ENCODE measurements at places on chromosomes 6 and 20.

GRCh38 chr6:106613590-106613989, 15.7 kb downstream of the RTN4IP1 start:
- DNase-seq: no peak
- no peaks in the 10 kb centered on the region for H3K4me1 ChIP-seq
- no peaks in the 10 kb centered on the region for H3K27me3 ChIP-seq
- H3K27ac ChIP-seq: no peak overlapping the region

GRCh38 chr20:24772667-24773066, 176.4 kb upstream of the CST7 start:
- no peaks in the 10 kb centered on the region for H3K4me1 ChIP-seq
- no peaks in the 10 kb centered on the region for H3K27me3 ChIP-seq
- H3K4me3 ChIP-seq: no peak overlapping the region
- no peak overlapping the region for H3K27ac ChIP-seq
- no peak for DNase-seq

DNA sequence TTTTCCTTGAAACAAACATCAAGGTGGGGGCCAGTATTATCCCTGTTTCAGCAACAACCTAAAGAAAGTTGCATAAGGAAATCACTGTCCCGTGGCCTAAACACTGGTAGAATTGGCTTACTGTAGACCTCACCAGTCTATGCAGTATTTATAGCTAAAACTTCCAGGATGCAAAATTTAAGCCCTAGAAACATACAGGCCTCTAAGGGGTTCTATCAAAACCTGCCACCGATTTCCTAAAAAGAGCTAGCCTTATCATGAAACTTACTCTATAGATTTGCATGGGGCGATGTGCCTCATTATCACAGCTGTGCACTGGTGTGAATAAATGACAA, 84.3 kb upstream of the FOXQ1 start:
- H3K27me3 ChIP-seq: no peaks in the 10 kb centered on the region
- H3K36me3 ChIP-seq: no peaks in the 10 kb centered on the region
- no peak overlapping the region for H3K4me3 ChIP-seq
- no peak for DNase-seq
- no peaks in the 10 kb centered on the region for H3K4me1 ChIP-seq
- no peak overlapping the region for H3K27ac ChIP-seq

- peaks cover 5% of the 10 kb centered on the region for H3K4me1 ChIP-seq
- H3K36me3 ChIP-seq: no peaks in the 10 kb centered on the region
- no peak overlapping the region for H3K27ac ChIP-seq
- H3K4me3 ChIP-seq: no peak overlapping the region
Observed at GRCh38 chr6:45192556-45192955, 135.6 kb upstream of the RUNX2 start.

GRCh38 chr6:124699038-124699437, 263.2 kb upstream of the RNF217 start:
- no peaks in the 10 kb centered on the region for H3K27me3 ChIP-seq
- no peaks in the 10 kb centered on the region for H3K36me3 ChIP-seq
- no peak overlapping the region for H3K27ac ChIP-seq

GRCh38 chr6:144588697-144589325, 303.7 kb downstream of the UTRN start:
- H3K27me3 ChIP-seq: no peaks in the 10 kb centered on the region
- H3K27ac ChIP-seq: no peak overlapping the region
- no peak for DNase-seq
- no peak overlapping the region for H3K4me3 ChIP-seq

DNA sequence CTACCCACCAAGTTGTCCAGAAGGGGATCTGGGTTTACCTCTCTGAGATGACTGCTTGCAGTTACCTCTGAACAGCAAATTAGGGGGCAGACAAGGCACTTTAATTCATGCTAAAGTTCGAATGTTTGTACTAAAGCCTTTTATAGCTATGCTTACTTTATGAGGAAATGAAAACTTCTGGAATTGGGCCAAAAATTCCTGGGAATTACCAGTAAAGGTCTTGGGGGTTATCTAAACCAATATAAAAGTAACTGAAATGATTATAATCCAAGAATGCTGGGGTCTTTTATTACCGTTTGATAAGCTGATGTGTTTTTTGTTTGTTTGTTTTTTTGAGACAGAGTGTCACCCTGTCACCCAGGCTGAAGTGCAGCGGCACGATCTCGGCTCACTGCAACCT, 7.9 kb upstream of the LZTS3 start:
- no peak overlapping the region for H3K27ac ChIP-seq
- no peak overlapping the region for H3K4me3 ChIP-seq
- H3K36me3 ChIP-seq: peaks cover 3% of the 10 kb centered on the region
- no peaks in the 10 kb centered on the region for H3K4me1 ChIP-seq
- H3K27me3 ChIP-seq: no peaks in the 10 kb centered on the region
- no peak for DNase-seq

DNA sequence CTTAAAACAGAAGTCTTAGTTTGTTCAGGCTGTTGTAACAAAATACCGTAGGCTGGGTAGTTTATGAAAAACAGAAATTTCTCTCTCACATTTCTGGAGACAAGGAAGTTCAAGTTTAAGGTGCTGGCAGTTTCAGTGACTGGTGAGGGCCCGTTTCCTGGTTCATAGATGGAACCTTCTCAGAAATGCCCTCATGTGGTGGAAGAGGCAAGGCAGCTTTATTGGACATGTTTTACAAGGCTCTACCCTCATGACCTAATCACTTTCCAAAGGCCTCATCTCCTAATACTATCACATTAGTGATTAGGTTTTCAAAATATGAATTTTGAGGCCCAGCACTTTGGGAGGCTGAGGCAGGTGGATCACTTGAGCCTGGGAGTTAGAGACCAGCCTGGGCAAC, 2.4 kb downstream of the HEBP2 start:
- H3K4me1 ChIP-seq: no peaks in the 10 kb centered on the region
- H3K4me3 ChIP-seq: no peak overlapping the region
- H3K27ac ChIP-seq: no peak overlapping the region
- H3K27me3 ChIP-seq: no peaks in the 10 kb centered on the region
- DNase-seq: no peak
- peaks cover 31% of the 10 kb centered on the region for H3K36me3 ChIP-seq

DNA sequence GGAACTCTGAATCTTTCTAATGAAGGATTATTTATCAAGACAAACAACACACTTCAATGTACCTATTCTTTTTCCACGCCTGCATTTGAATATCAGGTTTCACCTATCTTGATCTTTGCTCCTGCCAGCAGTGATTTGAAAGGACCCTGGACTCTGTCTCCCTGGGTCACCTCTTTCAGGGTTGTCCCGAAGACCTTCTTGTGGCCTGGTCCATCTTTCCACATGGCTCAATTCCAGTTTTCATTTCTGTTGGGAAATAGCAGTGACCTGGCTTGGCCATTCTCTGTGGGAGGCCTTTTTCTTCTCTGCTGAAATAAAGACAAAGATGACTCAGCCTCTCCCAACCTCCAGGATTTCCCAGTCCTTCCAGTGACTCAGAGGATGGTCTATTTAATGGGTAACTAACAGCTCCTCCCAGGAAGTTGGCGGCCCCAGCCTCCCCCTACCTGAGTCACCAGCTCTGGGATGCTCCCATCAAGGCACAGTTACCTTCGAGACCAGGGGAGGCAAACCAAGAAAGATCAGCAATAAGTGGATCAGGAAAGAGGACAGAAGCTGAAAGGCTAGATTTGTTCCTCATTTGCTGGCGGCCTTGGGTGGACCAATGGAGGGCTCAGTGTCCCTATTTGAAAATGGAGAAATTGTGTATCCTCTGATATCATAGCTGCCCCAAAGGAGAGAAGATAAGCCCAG, 120.2 kb upstream of the RNF24 start:
- peak; percentile 43 for DNase-seq
- H3K36me3 ChIP-seq: no peaks in the 10 kb centered on the region
- H3K27me3 ChIP-seq: no peaks in the 10 kb centered on the region

DNA sequence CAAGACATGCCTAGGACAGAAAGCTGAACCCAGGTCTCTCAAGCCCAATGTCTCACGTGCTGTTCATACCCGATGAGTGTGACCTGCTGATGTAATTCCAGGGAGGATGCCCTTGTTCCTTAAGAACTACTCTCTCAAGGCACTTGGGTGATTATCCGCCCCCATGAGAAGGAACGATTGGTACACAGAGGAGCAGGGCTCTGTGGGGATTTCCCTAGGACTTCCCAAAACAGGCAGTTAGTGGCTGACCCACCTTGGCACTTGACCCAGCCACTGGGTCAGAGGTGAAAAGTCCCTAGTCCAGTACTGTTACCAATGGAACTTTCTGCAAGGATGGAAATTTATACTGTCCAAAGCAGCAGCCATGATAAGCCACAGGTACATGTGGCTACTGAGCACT, 9.2 kb upstream of the BPIFB6 start:
- DNase-seq: no peak
- no peak overlapping the region for H3K27ac ChIP-seq
- no peak overlapping the region for H3K4me3 ChIP-seq
- H3K36me3 ChIP-seq: no peaks in the 10 kb centered on the region

- H3K4me3 ChIP-seq: no peak overlapping the region
- no peaks in the 10 kb centered on the region for H3K36me3 ChIP-seq
- no peaks in the 10 kb centered on the region for H3K4me1 ChIP-seq
- DNase-seq: no peak
- H3K27ac ChIP-seq: no peak overlapping the region
Observed at GRCh38 chr6:101150226-101150625, 243.3 kb upstream of the GRIK2 start.

- H3K27ac ChIP-seq: peak overlapping the region; percentile 46
- H3K4me3 ChIP-seq: no peak overlapping the region
- peaks cover 29% of the 10 kb centered on the region for H3K4me1 ChIP-seq
- H3K36me3 ChIP-seq: no peaks in the 10 kb centered on the region
- DNase-seq: no peak
Observed at GRCh38 chr20:44643154-44643519, 8.4 kb downstream of the ADA start.

GRCh38 chr6:89146718-89147700, 1.2 kb downstream of the PM20D2 start:
- peak overlapping the region; percentile 90 for H3K4me3 ChIP-seq
- DNase-seq: no peak
- H3K36me3 ChIP-seq: peaks cover 3% of the 10 kb centered on the region
- H3K4me1 ChIP-seq: peaks cover 44% of the 10 kb centered on the region
- H3K27me3 ChIP-seq: no peaks in the 10 kb centered on the region

DNA sequence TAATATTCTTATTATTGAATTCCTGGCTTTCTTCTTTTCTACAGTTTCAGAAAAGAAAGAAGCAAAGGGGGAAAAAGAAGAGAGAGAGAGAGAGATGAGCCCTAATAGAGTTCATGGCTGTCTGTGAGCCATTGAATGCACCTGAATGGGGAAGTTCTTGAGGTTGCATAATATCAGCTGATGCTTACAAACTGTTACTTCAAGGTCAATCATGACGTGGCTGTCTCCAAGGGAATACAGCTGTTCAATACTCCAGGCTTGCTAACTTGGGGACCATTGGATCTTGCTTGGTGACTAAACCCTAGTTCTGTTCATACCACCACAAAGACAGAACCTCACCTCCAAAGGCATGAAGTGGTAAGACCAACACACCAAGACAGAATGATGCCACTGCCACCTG, 180.4 kb downstream of the ADGRG6 start:
- no peaks in the 10 kb centered on the region for H3K4me1 ChIP-seq
- no peaks in the 10 kb centered on the region for H3K36me3 ChIP-seq
- DNase-seq: no peak
- H3K27me3 ChIP-seq: no peaks in the 10 kb centered on the region
- no peak overlapping the region for H3K4me3 ChIP-seq

DNA sequence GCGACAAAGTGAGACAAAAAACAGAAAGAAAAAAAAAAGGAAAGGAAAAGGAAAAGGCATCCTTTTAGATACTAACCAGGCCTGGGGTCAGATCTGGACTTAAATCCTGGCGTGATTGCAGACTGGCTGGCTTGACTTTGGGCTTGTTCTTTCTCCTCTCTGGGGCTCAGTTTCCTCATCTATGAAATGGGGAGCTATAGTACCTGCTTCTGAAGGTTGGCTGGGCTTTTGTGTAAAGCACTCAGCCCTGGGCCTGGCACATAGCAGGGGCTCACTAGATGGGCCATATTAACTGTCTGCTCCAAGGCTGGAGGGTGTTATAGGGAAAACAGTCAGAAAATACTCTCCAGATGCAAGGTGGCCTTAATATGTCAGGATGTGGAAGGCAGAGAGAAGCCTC, 1.2 kb upstream of the R3HDML start:
- no peak overlapping the region for H3K4me3 ChIP-seq
- no peaks in the 10 kb centered on the region for H3K4me1 ChIP-seq
- DNase-seq: no peak

GRCh38 chr6:156780962-156781853, 4.0 kb downstream of the ARID1B start:
- peak overlapping the region; percentile 93 for H3K27ac ChIP-seq
- no peaks in the 10 kb centered on the region for H3K27me3 ChIP-seq
- peak overlapping the region; percentile 89 for H3K4me3 ChIP-seq
- DNase-seq: no peak
- peaks cover 24% of the 10 kb centered on the region for H3K4me1 ChIP-seq

DNA sequence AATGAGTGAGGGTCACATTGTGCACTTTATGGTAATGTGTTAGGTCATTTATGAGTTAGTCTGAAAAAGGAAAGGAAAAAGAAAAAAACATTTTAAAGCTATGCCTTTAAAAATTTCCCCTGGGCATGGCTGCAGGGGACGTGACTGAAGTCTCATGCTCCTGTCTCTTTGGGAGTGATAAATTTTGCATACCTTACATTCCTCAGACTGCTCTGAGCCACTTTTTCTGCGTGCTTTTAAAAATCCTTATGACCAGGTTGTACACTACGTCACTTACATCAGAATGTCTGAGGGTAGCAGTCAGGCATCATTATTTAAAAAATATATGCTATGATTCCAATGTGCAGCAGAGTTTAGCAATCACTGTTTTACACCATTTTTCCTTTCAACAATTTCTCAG, 121.2 kb downstream of the RFPL4B start:
- DNase-seq: no peak
- H3K27ac ChIP-seq: no peak overlapping the region
- H3K36me3 ChIP-seq: no peaks in the 10 kb centered on the region
- no peaks in the 10 kb centered on the region for H3K27me3 ChIP-seq
- peaks cover 10% of the 10 kb centered on the region for H3K4me1 ChIP-seq

GRCh38 chr6:135994857-135995544, 143.5 kb downstream of the PDE7B start:
- H3K27me3 ChIP-seq: no peaks in the 10 kb centered on the region
- no peaks in the 10 kb centered on the region for H3K36me3 ChIP-seq
- H3K4me1 ChIP-seq: no peaks in the 10 kb centered on the region
- no peak overlapping the region for H3K4me3 ChIP-seq

- peaks cover 26% of the 10 kb centered on the region for H3K4me1 ChIP-seq
- no peaks in the 10 kb centered on the region for H3K36me3 ChIP-seq
- DNase-seq: no peak
- H3K27ac ChIP-seq: peak overlapping the region; percentile 91
Observed at GRCh38 chr6:169452869-169453620, 199.4 kb upstream of the THBS2 start.

DNA sequence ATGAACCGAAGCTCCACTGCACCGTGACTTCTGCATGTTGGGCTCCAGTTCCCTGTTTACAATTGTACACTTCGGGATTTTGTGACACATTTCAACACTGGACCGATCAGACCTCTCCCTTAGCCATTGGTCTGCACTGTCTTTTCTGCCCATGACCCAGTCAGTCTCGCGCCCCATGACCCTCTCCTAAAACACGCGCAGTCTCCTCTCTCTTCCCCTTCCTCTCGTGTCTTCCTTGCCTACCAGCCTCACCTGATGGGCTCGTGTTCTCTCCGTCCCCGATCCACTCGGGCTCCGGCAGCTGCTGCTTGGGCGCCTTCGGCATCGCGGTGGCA, 535 bp upstream of the ABCF1 start:
- H3K4me1 ChIP-seq: peaks cover 29% of the 10 kb centered on the region
- DNase-seq: no peak
- H3K4me3 ChIP-seq: peak overlapping the region; percentile 89
- no peaks in the 10 kb centered on the region for H3K27me3 ChIP-seq

- no peaks in the 10 kb centered on the region for H3K36me3 ChIP-seq
- no peak for DNase-seq
- H3K27ac ChIP-seq: no peak overlapping the region
- H3K4me1 ChIP-seq: no peaks in the 10 kb centered on the region
- H3K4me3 ChIP-seq: no peak overlapping the region
- no peaks in the 10 kb centered on the region for H3K27me3 ChIP-seq
Observed at GRCh38 chr20:18046535-18046934, 11.2 kb downstream of the OVOL2 start.
